ENCODE measurements at places on chromosomes 1 and 21.

DNA sequence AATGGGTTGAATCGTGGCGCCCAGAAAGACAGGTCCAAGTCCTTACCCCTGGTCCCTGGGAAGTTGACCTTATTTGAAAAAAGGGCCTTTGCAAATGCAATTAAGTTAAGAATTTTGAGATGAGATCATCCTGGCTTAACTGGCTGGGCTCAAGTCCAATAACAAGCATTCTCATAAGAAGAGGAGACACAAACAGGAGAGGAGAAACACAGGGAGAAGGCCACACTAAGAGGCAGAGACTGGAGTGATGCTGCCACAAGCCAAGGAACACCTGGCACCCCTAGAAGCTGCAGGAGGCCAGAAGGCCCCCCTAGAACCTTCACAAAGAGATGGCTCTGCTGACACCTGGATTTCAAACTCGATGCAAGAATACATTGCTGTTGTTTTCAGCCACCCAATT is 44.6 kb downstream of the PDPN start:
- DNase-seq = no peak

DNA sequence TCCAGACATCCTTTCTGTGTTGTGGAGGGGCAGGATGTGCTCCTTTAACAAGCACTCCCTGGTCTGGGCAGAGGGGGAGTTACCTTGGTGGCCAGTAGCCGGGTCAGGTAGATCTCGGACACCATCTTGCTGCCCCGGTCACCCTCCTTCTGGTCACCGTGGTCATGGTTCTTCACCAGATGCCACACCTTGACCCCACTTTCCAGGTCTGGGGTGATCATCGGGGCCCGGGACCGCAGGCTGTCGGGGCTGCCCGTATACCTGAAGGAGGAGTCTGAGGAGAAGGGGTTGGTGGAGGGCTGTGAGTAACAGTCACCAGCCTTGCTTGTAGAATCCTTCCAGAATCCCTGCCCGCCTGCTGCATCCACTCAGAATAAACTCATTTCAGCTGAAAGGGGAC is 122.3 kb upstream of the CD34 start:
- DNase-seq = no peak

DNA sequence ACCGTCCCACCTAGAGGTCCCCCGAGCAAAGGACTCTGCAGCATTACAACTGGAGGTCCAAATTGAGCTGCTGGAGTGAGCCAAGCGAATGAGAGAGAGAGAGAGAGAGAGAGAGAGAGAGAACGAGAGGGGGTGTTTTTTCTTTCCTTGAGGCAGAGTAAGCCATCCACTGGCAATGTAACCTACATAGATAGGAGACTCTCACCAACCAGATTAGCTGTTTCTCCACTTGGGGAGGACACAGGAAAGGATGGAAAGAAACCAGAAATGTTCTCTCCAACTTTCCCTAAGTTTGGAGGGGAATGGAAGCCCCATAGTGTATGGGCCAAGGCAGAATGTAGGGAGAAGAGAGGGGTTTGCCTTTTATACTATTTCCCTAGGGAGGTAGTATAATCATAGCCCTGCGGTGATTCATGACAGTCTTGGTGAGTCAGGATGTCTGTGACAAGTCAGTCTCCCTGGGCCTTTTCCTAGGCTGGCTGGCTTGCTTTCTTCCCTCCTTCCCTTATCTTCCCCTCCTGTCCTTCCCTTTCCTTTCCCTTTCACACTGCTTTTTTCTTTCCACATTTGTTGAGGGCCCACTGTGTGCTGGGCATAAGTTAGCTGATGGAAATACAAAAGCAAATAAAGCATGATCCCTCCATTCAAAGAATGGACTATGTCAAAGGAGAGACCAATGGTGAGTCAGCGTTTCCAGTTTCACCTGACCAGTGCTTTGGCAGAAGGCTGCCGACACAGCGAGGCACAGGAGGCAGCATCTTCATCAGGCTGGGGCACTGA is 7.1 kb downstream of the FNDC7 start:
- DNase-seq = no peak

DNA sequence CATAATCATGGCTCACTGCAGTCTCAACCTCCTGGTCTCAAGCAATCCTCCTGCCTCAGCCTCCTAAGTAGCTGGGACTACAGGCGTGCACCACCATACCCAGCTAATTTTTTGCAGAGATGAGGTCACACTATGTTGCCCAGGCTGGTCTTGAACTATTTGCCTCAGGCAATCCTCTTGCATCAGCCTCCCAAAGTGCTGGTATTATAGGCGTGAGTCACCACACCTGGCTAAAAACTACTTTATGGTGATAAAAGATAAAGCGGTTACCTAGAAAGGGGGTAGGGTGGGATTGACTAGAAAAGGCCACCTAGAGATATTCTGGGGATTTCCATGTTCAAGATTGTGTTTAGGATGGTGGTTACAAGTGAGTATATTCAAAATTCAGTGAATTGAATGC is 5.0 kb downstream of the TSTD1 start:
- DNase-seq = no peak

GRCh38 chr1:62398377-62398776 is 38.5 kb upstream of the USP1 start:
- no peak for DNase-seq

- no peak for DNase-seq
Measured at GRCh38 chr1:34306568-34306967, 129.9 kb downstream of the C1orf94 start.

DNA sequence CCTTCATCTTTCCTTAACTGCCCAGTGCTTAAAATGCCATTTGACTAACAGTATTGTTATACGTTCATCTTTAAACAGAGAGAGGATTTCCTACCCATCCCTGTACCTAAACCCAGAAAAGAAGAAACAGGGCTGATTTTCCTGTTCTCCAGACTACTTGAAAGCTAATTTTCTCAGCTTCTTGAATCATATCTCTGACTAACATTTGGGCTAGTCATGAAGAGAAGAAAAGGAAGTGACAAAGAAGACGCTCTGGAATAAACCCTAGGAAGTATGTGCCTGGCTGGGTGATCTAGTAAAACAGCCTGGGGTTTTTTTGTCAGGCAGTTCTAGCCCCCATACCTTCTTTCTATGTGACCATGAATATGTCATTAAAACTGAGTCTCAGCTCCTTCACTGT is 44.8 kb upstream of the SGIP1 start:
- no peak for DNase-seq

- DNase-seq = no peak
Measured at GRCh38 chr1:229778794-229779193, 152.7 kb downstream of the URB2 start.
